ENCODE measurements at places on chromosomes 2 and 18. TPM values are rescaled to one million over a fixed set of nuclear protein-coding genes. Genes with fewer than 3 reads are reported as not detected.

DNA sequence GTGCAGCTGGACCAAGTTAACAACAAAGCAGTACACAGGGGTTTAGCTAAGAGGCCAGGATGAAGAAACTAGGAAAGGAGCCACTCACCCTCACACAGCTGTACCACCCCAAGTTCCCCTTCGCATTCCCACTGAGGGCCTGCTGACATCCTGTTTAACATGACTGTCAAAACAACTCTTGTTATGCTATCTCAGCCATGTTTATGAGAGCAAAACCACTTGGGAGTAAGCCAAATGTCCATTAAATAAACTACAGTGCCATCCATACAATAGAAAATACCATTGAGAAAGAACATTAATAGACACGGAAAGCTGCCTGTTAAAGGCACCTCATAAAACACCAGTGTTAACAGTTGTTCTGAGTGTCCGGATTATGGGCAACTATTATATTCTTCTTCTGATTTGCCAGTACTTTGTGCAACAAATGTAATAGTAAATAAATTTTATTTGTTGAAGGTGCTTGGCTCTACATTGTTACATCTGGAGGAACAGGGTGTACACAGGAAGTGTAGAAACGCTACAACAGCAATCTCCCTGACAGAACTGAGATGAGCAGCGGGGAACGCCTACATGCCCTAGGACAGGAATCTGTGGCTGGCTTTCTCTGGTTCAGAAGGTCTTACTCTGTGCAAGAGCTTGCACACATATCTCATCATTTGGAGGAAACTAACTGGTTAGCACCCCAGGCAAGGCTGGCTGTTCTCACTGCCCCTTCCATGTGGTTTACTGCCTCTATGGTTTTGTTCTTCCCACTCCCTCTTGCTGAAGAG is 85.6 kb downstream of the EHD3 start:
- H3K27me3 ChIP-seq, result no peaks in the 10 kb centered on the region
- peak; percentile 21 for DNase-seq
- no peaks in the 10 kb centered on the region for H3K4me1 ChIP-seq

DNA sequence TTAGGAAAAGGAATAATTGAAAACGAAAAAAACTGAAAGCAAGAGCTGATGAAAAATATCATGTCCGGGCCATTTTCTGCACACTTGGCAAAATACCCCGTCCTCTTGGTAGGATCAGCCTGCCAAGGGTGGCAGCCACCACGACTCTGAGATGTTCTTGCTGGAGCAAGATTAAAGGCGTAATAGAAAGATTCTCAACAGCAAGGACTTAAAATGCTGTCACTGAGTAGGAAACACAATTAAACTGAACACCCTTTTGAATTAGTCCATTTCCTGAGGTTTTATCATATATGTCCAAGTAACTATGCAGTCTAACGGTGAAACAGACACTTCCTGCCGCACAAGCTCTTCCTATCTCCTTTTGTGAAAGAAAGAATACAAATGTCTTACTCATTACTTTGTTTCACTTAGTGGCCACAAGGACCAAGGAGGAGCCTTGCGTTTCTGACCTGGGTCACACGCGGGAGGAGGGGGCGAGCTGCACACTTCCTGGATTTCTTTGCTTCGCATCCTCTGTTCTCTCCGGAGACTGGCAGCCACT is 222.7 kb downstream of the PIEZO2 start:
- no peaks in the 10 kb centered on the region for H3K27me3 ChIP-seq
- no peak for DNase-seq
- H3K36me3 ChIP-seq, result no peaks in the 10 kb centered on the region
- no peaks in the 10 kb centered on the region for H3K4me1 ChIP-seq

Gene NAT8
- 0.64 TPM for total RNA-seq

Gene FRZB
- total RNA-seq, result 26.8 TPM

Gene ZNF516
- 15.2 TPM for total RNA-seq

Gene SCN3A
- total RNA-seq, result 0.40 TPM

Gene CCDC141
- 0.42 TPM for total RNA-seq

Data from colonic mucosa (tissue), 4 donors.